Cortex of kidney (tissue), 1 donor: ENCODE measurements at places on chromosomes 1 and 21.

GRCh38 chr1:93384656-93385055, 38.9 kb downstream of the DR1 start:
- DNase-seq, result no peak

DNA sequence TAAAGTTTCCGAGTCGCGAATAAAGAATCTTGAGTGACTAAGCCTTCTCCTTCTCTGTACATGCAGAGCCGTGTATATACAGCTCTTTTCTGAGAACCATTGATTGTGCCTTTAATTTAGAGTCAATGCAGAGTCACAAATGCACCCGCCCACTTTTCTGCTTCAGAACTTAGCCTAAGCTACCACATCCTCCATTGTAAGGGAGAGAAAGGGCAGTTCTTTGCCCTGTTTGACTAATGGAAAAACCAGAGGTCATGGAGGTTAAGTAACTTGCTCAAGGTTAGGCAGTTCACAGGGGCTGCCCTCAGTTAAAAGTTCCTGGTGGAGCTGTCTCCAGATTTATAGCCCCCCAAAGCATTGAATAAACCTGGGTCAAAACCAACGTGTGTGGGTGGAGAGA, 139.6 kb downstream of the TOMM20 start:
- no peak for DNase-seq

DNA sequence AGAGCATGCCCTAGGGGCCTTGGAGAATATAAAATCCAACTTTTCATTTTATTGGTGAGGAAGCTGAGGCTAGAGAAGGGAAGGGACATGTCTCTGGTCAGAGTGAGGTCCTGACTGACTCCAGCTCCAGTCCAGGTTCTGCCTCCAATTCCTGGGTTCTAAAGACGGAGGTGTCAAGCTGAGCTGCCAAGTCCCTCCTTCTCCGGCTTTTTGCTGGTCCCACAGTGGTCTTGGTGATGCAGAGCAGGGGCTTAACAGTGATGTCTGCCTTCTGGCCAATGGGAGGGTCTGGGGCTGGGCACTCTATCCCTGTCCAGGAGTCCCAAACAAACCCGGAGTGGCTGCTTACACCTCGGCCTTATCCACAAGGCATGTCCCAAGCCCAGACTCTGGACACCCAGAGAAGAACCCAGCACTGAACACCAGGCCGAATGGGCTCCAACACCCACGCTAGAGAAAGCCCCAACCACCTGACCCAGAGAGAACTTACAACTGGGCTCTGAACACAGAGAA, 104.8 kb downstream of the EBNA1BP2 start:
- DNase-seq, result no peak

- no peak for DNase-seq
These were observed 5.0 kb upstream of the IGFN1 start for GRCh38 chr1:201185527-201186128.

GRCh38 chr21:45018131-45019075, 56.0 kb upstream of the ADARB1 start:
- DNase-seq, result no peak

DNA sequence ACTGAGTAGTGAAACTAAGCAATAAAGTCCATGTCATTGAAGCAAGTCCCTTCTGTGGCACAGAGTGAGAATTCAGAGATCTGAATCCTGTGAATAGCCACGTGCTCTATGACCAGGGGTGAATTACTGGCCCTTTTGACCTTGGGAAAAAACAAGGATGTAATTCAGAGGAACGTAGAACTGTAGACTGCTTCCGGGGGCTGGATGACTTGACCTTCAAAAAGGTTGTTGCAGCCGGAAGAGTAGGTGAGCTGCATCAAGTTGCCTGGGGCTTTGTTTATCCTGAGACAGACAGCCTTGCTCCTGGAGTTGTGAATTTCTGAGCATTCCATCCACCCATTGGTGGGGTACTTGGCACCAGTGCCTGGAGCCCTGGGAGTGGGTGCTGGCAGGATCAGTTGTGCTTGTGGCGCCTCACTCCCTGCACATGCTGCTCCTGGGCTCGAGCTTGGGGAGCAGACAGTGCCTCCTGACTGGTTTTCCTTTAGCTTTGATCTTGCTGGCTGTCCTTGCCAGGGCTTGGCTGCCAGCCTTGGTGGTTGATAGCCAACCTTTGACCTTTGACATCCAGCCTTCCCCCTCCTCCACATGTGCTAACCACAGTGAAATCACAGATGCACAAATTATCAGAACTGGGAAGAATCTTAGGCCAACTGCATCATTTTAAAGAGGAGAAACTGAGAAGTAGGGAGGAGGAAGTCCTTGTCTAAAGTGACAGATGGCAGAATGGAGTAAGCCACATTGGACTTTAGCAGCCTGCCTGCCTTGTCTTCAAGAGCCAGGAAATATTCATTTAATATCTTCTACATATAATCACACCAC, 16.2 kb upstream of the MYOG start:
- no peak for DNase-seq

GRCh38 chr1:223077247-223077833, 65.7 kb downstream of the TLR5 start:
- DNase-seq, result no peak

GRCh38 chr1:225748529-225748928, 29.1 kb upstream of the SRP9 start:
- DNase-seq, result no peak

DNA sequence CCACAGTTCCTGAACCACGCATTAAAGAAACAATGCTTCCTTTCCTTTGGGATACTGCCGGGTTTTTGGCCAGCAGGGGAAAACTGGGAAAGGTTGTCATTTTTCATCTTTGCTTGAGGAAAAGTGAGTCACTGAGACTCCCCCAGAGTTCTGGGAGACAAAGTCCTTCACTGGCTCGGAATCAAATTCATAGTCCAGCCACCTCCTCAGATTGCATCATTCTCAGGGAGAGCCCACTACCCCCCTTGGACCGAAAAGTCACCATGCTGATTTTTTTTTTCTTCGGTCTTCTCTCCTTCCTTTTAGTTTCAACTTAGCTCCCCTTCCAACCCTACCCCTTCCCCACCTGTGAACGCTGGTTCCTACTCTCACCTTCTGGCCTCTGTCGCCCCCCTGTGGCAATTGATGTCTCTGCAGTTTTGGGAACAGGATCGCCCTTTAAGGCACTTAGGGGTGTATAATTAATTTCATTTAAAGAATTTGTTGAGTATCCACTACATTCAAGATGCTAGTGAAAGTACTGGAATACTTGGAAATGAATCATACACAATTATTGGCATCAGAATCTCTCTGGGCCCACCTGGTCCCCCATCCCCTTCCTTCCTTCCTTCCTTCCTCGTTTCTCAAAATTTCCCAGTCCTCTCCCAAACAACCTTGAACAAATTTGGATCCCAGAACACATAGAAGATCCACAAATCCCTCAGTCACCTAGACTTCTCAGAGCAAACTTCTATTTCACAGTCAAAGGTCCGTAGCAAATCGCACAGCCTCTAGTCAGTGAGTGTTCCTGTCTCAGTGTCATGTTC, 6.9 kb downstream of the ACKR1 start:
- DNase-seq, result no peak

DNA sequence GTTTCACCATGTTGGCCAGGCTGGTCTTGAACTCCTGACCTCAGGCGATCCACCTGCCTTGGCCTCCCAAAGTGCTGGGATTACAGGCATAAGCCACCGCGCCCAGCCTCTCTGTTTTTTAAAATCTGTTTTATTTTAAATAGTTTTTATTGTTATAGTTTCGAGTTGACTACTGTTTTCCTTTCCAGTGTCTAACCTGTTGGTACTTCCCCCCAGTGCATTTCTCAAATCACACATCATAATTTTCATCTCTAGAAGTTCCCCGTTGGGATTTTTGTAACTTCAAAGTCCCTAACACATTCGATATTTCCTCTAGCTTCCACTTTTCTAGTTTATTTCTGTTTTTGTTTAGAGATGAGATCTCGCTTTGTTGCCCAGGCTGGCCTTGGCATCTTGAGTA, 7.5 kb downstream of the HES4 start:
- no peak for DNase-seq

- DNase-seq, result no peak
These were observed 53.5 kb upstream of the BACH1 start for GRCh38 chr21:29245104-29245643.

- no peak for DNase-seq
These were observed 1.5 kb upstream of the RUNX1 start for GRCh38 chr21:35050348-35051286.

DNA sequence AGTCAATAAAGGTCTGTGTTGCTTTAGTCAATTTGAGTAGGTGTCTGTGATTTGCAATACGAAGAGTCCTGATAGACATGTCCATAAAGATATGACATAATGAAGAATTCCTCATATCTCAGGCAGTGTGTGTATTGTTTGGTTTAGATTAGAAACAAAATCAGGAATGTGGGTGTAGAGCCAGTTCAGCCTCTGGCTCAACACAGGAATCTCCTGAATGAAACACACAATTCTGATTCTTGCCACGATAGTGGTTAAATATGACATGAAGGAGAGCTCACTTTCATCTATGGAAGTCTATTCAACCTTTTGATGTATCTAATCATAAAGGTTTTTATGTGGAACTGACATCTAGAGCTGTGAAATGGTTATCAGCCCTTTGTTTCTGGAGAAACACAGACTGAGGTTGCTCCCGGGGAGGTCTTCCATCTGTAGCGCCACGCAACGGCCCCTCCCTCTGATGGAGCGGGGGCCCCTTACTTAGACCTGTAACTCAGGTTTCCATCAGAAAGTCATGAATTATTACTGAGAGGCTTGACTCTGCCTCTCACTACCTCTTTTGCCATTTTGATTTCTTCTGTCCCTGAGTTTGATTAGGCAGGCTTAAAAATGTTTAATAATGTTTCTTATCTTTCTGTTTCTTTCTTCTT, 19.5 kb downstream of the TSPAN2 start:
- no peak for DNase-seq

DNA sequence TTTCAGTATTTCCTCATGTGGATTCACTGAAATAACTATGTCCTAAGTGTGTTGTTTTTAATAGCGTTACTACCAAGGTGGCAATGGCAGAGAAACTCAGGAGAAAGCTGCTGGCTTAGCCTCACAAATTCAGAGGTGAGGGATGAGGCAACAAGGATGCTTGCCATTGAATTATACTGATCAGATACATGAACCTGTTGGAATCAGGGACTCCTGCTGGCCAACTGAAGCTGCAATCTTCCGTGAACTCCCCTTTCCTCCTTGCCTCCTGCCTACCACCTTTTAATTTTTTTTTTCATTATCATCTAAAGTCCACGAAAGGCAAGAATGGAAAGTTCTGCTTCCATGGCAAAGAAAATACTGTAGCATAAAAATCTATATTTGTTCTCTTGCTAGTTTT, 254.7 kb downstream of the NFIA start:
- DNase-seq, result no peak

- DNase-seq, result no peak
These were observed 1806.8 kb downstream of the BRINP3 start for GRCh38 chr1:188670837-188671236.
